ENCODE measurements at places on chromosomes 6 and 20.

GRCh38 chr6:43278524-43279078 lies 19.5 kb upstream of the SLC22A7 start:
- DNase-seq: no peak

GRCh38 chr6:55979526-55979925 lies 104.1 kb upstream of the BMP5 start:
- DNase-seq: no peak

GRCh38 chr6:42040856-42041480 lies 9.4 kb upstream of the TAF8 start:
- DNase-seq: no peak

GRCh38 chr6:97215157-97215769 lies 67.8 kb downstream of the MMS22L start:
- DNase-seq: peak; percentile 0

- DNase-seq: no peak
Observed at GRCh38 chr6:46175976-46176375, 5.2 kb upstream of the ENPP5 start.

- no peak for DNase-seq
Observed at GRCh38 chr6:129481706-129482105, 228.3 kb downstream of the ARHGAP18 start.

GRCh38 chr20:49448917-49449316 lies 33.6 kb downstream of the KCNB1 start:
- DNase-seq: no peak

- DNase-seq: no peak
Observed at GRCh38 chr20:24772667-24773066, 176.4 kb upstream of the CST7 start.

- no peak for DNase-seq
Observed at GRCh38 chr6:80165143-80165542, 58.7 kb downstream of the BCKDHB start.

GRCh38 chr6:121285041-121285440 lies 49.2 kb downstream of the TBC1D32 start:
- DNase-seq: no peak

GRCh38 chr6:35601331-35602132 lies 87.2 kb downstream of the FKBP5 start:
- peak; percentile 85 for DNase-seq
